RPMI8226 (cell line): ENCODE measurements at places on chromosomes 3 and 15.

DNA sequence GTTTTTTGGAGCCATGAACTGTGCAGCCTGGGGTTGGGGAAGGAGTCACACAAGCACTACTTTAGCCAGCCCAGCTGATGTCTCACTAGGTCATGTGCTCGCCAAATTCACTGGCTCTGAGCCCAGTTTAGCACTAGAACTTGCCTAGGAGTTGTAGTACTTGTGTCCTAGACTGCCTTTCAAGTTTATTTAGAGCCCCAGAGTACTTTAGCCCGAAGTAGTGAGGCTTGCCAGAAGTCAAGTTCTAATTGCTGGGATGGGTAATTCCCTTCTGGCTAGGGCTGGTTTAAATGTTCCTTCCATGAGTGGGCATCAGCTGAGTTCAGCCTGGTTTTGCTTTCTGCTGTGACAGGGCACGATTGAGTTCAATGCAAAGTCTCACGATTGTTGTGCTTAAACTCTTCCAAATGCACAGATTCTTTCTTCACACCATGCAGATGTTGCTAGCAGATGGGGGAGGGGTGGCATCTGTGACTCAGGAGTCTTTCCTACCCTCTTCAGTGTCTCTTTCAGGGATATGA lies 228.2 kb upstream of the ZPLD1 start:
- DNase-seq: peak; percentile 19

DNA sequence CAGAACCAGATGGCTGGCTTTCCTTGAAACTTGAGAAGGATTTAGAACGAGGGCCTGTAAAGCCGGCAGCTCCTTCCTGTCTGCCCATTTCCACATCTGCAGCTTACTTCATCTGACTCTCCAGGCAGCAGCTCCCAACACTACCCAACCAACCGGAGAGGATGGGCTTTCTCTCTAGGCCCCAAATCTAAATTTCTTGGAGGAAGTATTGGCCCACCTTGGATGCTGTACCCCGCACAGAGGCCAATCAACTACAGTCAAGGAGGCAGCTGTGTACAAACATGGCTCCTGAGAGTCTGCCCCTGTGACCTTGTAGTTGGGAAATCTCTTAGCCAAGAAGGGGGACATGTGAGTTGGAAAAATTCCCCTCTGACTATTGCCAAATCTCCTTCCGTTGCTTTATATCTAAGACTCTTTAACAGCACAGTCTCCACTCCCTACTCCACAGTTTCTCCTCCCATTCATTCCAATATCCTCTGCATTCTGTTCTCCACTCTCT lies 8.0 kb upstream of the ACAP2 start:
- no peak for DNase-seq

DNA sequence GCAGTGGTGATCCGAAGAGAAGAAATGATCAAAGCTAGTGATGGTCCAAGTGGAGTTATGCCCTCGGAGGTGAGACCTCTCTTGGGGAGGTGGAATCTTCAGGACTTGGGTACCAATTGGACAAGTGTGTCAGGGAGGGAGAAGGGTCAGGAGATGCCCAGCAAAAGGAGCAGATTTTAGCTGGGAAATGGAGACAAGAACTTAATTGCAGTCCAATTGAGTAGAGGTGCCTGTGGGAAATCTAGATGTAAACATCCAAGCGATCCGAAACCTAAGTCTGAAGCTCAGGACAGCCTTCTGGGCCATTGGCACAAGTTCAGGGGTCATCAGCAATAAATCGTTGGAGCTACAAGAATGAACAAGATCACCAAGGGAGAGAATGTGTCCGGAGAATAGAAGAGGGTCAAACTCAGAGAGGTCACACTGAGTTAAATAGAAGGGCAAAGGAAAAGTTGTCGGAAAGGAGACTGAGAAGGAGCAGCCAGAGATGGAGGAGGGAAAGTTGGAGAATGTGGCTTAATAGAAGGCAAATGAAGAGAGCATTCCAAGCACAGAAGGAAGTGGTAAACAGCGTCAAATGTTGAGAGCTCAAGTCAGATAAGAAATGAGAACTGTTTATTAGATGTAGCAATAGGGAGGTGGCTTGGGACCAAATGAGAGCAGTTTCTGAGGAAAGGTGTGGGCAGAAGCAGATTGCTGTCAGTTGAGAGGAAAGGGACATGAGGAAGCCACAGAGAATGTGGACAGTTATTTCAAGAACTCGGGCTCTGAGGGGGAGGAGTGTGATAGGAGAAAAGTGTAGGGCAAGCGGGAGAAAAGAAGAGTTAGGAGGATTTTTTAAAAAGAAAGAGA lies 64.2 kb upstream of the FNDC3B start:
- DNase-seq: no peak

DNA sequence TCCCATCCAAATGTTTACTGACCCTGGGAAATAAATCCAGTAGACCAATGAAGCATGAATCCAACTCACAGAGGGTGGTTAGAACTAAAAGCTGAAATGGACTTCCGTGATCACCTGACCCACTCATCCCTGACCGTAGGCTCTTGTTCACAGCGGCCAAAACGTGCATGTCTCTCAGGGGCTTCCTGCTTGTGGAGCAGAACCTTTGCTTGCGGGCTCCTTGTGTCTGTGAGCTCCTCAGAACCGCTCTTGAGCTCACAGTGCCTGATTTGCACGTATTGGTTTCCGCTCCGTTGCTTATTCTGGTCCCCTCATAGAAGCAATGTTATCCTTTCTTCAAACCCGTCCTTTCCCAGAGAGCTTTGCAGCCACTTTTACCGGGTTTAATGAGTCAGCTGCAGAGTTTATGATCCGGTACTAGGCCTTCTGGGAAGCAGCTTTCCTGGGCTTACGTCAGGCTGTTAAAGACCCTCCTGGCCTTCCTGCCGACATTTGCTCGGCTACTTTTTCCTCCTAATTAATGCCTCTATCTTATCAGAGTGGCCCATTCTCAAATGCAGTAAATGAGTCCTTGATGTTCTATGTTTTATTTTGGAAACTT lies 35.4 kb downstream of the LIPC start:
- no peak for DNase-seq

GRCh38 chr15:71121442-71121841 lies 6.2 kb downstream of the THSD4 start:
- DNase-seq: no peak

DNA sequence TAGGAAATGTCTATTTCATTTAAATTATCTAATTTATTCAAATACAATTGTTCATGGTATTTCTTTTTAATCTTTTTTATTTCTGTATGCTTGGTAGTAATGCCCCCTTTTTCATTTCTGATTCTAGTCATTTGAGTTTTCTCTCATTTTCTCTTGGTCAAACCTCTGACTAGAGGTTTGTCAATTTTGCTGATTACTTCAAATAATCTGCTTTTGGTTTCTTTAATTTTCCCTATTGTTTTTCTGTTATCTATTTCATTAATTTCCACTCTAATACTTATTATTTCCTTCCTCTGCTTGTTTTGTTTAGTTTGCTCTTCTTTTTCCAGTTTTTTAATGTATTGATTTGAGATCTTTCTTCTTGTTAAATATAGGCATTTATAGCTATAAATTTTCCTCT lies 12.1 kb downstream of the FSD2 start:
- no peak for DNase-seq

DNA sequence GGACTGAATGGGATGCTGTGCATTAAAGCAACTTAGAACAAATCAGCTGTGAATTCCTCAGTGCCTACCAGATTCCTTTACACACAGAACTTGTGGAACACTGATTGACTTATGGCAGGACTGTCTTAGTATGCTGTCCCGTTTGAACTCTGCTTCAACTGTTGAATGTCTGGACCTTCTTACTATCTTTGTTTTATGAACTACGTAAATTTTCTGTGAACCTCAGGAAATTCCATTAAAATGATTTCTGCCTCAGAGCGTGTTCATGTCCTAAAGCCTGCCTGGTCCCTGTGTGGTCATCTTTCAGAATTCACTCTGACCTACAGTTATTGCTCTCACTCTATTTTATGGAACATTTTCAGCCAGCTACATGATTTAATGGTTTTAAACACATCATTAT lies 29.4 kb upstream of the FBN1 start:
- no peak for DNase-seq

- no peak for DNase-seq
Observed at GRCh38 chr3:4478261-4478660, 11.2 kb upstream of the SUMF1 start.

GRCh38 chr3:64716110-64716710 lies 28.4 kb upstream of the ADAMTS9 start:
- no peak for DNase-seq

DNA sequence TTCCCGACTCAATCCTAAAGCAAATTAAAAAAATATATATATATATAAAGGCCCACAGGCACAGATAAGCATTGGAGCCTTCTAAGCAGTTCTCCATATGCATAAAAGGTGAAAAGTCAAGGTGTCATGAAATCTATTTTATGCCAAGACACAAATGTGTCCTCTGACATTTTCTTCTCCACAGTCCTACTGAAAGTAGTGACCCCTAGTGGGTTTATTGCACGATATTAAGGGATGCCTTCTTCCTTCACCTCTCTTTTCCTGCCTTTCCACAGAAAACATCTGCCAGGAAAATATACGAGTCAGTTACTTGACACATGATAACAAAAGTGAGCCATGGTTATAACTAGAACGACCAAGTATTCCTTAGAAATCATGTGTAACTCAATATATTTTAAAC lies 303.2 kb downstream of the TIGIT start:
- DNase-seq: no peak

DNA sequence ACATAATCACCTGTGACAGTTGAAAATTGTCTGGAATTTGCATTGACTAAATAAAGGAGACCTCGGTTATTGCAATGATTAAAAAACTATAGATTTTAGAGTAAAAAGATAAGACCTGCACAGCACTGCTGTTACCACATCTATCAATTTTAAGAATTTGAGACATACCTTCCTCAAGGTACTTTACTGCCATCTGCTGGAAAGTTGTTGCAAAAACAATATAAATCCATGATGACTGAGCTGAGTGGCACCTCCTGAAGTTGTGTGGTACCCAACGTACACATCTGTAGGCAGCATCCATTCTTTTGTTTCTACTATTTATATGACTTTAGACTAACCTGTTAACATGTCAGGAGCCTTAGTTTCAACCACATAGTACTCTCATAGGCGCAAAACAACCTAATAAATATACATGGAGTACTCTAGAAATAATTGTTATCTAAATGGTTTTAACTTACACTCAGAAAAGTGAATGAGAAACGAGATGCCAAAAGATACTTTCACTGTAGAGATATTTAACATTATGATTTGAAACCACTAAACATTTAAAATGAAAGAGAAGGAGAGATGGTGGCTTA lies 106.7 kb downstream of the GHSR start:
- peak; percentile 76 for DNase-seq
